ENCODE measurements at places on chromosomes 6 and 20.

DNA sequence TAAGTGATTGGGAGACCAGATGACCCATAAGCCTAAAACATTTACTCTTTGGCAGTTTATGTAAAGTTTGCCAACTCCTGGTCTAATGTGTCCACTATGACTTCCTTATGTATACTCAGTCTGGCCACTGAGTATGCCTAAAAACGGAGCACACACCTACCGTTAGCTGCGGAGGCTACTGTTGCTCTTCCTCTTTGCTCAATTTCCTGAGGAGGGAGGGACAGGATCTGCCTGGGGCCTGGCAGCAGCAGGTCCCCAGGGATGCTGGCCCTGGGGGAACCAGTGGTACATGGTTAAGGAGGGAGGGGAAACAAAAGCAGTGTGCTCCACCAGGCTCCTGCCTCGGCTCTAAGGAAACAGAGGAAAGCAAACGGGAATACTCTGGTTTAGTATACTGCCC lies 113.5 kb downstream of the CDYL start:
- DNase-seq, result no peak

DNA sequence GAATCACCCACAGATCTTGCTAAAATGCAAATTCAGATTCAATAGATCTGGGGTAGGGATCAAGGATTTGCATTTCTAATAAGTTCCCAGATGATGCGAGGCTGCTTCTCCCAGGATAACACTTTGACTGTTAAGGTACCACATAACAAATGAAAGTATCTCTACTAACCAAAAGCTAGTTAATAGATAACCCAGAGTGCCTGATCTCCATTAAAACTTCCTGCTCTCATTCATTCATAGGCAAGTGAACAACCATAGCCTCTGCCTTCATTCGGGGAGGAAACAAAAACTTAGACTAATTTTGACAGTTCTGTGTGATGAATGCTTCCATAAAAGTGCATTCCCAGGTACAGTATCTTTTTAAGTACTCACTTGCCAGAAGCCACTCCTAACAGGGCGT lies 265.6 kb upstream of the BTBD3 start:
- DNase-seq, result no peak

- no peak for DNase-seq
These were observed 19.1 kb downstream of the SNAI1 start for GRCh38 chr20:50001784-50002311.

DNA sequence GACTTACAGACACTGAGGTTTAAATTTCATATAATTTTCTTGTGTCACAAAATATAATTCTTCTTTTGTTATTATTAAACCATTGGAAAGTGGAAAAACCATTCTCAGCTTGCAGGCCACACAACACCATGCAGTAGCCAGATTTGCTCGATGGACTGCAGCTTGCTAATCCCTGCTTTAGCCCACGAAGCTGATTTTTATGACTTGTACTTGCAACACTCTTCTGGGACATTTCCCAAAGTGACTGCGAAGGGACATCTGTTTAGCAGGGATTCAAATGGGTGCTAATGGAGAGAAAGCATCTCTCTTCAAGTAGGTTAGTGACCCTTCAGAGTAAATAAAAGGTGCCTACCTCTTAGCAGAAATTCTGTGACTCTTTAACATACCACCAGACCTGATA lies 304.6 kb upstream of the ZFP64 start:
- DNase-seq, result no peak

- DNase-seq, result no peak
These were observed 71.9 kb upstream of the CNR1 start for GRCh38 chr6:88238065-88238464.

DNA sequence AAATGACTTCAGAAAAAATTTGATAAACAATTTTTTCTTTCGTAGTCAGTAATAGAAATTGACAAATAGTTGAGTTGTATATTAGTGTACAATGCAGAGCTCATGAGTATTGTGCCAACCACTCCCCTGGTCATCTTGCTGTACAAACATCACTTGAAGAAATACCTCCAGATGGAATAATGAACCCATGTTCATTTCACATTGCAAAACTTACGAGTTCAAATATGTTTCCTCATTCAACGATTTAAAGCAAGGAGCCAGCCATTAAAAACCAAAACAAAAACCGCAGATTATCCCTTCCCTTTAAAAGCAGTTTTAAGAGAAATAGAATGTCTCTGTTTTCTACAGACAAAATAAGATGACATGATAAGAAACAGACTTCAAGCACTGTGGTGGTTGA lies 62.5 kb downstream of the RALGAPA2 start:
- DNase-seq, result no peak

DNA sequence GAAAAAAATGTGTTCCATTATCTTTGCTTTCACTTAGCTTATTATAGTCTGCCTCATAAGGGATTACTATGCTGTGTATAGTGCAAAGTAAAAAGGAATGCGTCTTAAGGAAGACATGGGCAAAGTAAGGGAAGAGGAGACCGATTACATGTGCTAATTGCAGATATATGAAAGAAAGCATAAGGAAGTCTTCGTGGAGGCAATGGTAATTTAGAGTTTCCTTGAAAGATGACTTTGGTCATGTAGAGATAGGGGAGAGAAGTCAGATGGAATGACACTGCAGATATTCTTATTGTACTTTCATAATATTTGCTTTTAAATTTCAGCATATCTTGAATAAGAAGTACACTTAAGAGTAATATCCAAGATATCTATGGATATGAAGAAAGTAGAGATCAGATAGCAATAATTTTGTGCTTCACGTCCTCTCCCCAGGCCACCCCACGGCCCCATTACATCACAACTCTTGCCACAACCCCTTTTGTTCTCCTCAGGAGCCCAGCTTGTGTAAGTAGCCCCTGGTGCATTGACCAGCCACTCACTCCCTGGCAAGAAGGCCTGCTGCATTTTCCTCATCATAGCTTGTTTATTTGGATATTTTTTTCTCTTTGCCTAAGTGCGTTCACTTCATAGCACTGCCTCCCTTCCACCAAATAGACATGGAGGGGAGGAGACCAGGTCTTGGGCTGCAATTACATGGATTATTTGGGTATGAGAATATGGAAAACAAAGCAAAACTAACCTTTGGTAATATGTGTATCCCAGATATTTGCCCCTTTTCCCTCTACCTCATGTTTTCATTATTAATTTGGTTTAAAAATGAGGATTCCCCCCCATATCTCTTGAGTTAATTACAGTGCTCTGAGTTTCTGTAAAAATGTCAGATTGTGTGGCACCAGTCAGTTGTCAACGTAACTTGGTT lies 30.7 kb upstream of the COL10A1 start:
- no peak for DNase-seq

- peak; percentile 31 for DNase-seq
These were observed 185.6 kb downstream of the TSHZ2 start for GRCh38 chr20:53157443-53158408.

DNA sequence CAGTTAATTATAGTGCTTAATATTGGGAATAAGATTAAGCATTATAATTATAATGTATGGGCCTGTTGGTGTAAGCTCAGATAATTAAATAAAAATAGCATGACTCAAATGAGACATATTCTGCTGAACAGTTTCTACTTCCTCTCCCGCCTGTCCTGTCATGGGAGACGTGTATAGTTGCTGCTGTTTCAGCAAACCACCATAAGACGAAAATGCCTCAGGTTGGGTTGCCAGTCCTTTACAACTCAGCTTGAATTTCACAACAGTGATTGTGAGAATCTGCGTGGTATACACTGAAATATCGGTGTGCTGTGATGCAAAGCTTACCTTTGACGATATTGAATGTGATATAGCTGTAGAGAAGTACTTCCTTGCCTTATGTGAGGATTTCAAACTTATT lies 99.5 kb downstream of the POPDC3 start:
- DNase-seq, result no peak

- no peak for DNase-seq
These were observed 109.3 kb downstream of the SESN1 start for GRCh38 chr6:108985301-108985700.

GRCh38 chr6:143583542-143584327 lies 72.2 kb upstream of the FUCA2 start:
- peak; percentile 70 for DNase-seq

DNA sequence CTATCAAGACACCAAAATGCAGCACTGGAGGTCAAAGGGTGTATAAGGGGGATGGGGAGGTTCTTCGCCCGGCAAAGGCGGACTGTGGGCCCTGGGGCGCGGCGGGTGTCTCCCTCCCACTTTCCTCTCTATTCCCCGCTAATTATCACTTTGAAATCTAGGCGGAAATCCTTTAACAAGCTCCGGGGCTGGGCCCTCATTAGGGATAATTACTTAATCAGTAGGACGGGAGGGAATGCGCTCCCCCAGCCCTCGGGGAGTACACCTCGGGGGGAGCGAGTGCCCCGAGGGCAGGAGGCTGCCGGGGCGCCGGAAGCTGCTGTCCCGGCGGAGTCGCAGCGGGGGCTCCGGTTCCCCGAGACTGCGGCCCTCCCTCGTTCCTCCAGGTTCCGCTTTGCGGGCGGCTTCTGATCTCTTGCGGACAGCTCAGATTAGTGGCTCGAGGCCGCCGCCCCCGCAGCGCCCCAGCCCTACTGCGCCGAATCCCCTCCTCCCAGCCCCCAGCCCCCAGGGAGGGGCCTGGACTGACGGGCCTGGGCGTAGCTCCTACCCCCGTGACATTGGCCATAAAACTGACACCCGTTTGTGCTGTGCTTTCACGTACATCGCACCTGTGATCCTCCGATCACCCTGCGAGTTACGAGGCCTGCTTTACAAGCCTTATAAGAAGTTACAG lies 14.7 kb downstream of the MUCL3 start:
- DNase-seq, result peak; percentile 12

DNA sequence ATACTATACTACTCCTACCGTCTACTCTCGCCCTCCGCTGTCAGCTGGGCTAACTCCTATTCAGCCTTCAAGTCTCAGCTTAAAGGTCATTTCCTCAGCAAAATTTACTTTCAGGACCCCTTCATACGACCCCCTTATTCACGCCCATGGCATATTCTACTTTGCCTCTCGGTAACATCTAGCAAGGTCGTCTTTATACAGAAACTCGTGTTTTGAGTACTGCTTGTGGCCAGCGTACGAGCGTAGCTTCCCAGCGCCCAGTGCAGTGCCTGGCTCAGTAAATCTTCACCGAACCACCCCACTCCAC lies 546 bp downstream of the CRNKL1 start:
- no peak for DNase-seq

DNA sequence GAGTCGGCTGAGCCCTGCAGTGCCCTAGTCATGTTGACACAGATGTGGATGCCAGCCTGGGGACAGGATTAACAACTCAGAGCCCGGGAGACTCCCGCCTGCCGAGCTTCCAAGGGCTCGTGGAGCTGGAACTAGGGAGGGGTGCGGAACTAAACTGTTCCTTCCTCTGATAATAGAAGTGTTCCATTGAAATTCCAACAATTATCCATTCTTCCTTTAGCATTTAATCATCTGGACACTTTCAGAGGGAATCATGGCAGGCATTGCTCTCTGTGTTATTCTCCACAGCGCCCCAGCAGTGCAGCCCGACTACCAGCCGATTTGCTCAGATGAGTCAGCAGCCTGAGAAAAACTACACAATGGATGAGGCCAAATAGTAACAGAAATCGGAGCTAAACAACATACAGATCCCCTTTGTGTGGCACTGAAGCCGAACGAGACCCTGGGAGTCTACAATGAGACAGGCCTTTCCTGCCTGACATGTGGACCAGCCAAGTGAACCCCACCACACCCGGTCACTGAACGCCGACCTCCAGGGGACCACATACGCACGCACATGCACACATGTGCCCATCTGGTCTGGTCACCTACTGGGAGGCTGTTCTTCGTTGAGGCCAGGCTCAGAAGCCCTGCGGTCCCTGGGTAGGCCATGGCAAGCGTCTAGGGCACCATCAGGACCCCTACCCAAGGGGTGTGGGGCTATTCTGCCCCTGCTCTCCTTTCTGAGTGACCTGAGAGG lies 238.4 kb upstream of the AFDN start:
- peak; percentile 52 for DNase-seq

- DNase-seq, result no peak
These were observed 134.8 kb upstream of the SLC24A3 start for GRCh38 chr20:19077370-19078220.

- DNase-seq, result no peak
These were observed 52.2 kb downstream of the GFRAL start for GRCh38 chr6:55379471-55379870.

DNA sequence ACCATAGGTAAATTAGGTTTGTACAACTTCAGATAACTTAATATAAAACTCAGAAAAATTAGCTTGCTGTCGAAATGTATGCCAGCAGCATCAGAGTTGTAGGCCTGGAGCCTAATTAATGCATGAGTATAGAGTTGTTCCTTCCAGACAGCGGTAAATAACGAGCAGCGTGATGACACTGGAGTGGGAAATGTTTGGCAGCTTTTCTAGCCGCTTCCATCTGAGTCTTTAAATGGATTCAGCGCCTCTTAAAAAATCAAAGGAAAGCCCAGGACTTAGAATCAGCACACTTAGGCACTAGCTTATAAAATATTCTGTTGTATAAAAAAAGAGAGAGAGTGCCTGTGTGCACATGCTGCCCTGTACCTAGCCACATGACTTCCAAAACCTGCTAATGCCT lies 43.7 kb upstream of the SYNJ2 start:
- no peak for DNase-seq

DNA sequence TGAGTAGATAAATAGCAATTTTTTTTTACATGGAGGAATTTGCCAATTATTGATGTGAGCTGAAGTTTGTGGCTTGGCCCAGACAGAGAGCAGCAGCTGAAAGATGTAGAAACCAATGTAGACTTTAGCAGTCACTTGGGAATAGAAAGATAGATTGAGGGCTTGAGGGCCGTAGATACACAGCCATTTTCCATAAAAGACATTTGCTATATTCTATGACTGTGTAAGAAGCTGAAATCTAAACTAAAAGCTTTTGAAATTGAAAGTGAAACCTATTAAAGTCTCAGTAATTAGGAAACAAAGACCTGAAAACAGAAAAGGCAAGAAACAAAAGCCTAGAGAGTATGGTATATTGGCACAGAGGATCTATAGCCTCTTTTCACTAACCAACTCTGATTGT lies 332.7 kb downstream of the CENPW start:
- peak; percentile 32 for DNase-seq

GRCh38 chr20:51597389-51598231 lies 55.1 kb upstream of the NFATC2 start:
- DNase-seq, result no peak

DNA sequence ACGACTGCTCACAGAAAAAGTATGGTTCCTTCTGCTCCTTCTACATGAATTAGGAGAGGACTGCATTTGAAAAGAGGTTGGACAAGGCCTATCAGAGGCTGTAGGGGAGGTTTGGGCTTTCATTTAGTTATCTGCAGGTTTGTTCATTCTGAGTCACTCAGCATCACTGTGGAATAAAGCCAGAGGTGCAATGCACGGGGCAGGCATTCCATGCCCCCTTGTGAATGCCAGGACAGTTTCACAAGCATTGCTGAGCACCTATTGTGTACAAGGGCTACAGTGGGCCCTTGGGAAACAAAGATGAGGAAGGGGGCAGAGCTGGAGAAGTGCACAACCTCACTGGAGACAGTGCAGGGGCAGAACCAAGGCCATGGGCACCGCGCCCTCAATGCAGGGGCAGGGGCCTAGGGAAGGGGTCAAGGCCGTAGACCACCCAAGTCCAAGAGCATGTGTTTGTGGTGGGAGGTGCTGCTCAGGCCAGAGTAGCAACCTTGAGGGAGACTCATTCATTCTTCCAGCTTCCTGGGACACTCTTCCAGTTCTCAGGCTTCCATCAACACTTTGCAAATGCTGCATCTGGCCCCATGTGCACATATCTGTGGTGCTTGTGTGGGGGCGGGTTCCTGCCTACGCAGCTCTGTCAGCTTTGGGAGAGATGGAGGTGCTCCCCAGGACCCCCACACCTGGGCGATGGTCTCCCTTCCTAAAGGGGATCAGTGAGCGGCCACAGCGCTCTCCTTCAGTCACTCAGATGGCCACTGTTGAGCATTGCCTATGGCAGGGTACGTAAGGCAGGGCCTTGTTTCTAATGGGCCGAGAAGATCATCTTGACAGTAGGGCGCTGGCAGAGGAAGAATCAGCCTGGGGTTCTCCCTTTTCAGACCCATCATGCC lies 204.5 kb downstream of the SYNDIG1 start:
- DNase-seq, result peak; percentile 62
